NCI-H1417 treated with DMSO at 0.1 percent for 48 hours (cell line): ENCODE measurements at places on chromosomes 3 and 15.

DNA sequence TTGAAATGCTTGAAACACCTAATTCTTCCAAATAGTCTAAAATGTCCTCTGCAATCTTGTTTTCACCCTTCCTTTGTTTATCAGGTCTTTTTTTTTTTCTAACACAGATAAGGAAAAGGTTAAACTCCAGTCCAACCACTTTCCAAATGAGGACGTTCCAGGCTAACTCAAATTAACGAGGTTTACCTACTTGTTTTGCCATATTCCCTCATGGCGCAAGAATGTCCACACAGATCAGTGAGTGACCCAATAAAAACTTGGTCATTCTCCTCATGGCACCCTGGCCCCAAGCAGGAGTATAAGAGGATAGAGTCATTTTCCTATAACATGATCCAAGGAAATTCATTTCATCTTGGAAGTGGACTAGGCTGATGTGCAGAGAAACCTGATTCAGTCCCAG, 6.6 kb upstream of the LIPC start:
- no peak for DNase-seq

- DNase-seq, result no peak
Measured at GRCh38 chr3:8756671-8757070, 12.7 kb downstream of the OXTR start.

DNA sequence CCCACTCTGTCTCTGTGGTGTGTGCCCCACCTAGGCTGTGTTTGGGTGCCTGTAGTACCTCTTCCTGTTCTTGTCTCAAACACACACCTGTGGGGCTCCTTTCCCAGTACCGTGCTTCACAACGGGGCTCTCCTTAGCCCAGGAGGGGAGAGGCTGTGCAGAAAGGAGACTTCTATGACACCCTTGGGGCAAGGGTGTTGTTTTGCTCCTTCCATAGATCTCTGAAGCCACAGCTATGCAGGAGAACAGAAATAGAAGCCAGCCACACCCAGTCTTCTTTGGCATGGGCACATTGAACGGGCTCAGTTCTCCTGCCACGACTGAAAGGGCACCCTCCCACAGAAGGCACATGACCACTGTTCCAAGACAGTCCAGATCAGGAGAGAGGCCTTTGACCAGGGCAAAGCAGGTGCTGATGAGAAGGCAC, 74.3 kb downstream of the LIPC start:
- DNase-seq, result no peak

DNA sequence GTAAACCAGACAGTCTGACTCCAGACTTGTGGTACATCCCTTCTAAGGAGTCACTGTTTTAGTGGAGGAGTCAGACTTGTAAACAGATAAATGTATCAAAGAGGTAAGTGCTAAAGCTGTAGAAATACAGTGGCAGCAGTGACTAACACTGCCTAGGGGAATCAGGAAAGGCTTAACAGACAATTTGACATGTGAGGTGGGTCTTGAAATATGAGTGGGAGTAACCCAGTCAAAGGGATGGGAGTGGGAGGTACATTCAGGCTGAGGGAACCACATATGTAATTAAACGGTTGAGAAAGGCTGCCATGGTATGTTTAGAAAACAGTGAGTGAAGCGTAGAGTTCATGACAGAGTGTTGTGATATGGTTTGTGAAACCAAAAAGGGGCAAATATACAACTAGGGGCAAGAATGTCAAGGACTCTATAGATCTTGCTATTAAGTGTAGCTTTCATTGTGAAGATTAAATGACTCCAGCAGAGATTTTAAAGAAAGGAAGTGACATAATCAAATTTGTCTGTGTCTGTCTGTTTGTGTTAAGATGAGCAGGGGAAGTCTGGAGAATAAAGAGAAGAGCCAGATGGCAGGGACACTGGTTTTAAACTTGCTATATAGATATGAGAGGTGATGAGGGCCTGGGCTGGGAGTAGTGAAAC, 11.2 kb upstream of the ALCAM start:
- no peak for DNase-seq

- DNase-seq, result no peak
Measured at GRCh38 chr3:135172191-135172869, 377.3 kb downstream of the EPHB1 start.

DNA sequence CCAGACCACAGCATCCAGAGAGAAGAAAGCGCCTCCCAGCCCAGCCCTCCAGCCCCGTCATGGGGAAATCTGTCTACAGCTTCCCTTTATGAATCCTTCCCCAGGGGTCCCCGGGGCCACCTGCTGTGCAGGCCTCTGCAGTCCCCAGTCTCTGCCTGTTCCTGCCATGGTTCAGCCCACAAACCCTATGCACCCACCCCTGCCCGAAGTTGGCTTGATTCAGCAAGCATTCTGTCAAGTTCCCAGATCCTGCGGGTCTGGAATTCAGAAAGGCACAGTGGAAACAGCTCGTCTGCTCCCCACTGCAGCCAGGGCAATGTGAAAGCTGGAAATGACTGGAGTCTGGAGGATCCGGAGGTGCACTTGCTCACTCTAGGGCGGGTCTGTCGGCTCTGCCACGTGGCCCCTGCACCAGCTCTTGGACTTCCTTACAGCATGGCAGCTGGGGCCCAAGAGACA, 2.9 kb upstream of the OCA2 start:
- no peak for DNase-seq

GRCh38 chr3:59131016-59131766, 81.4 kb upstream of the CFAP20DC start:
- DNase-seq, result no peak

GRCh38 chr3:192889679-192890078, 28.0 kb downstream of the MB21D2 start:
- no peak for DNase-seq

- DNase-seq, result no peak
Measured at GRCh38 chr15:100934166-100934565, 15.0 kb downstream of the LRRK1 start.

GRCh38 chr3:175421902-175422301, 562.8 kb downstream of the NAALADL2 start:
- no peak for DNase-seq

DNA sequence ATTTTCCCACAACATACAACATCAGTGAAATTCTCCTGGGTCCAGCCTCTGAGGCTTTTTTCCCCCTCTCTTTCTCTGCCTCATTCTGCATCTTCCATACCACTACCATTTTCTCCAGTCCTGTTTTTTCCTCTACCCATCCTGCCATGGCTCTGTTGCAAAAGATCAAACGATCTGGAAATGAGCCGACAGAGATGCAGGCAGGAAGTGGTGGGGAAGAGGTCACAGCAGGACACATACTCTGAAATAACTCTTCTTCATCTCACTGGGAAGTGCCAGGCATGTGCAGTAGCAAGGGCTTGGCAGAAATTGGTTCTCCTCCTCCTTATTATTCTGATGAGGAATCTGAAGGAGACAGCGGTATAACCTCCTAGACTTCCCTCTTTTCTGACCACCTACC, 114.3 kb downstream of the CORO2B start:
- no peak for DNase-seq

- no peak for DNase-seq
Measured at GRCh38 chr3:114994554-114995341, 152.3 kb downstream of the ZBTB20 start.

- DNase-seq, result no peak
Measured at GRCh38 chr15:92693691-92694331, 38.2 kb upstream of the FAM174B start.

DNA sequence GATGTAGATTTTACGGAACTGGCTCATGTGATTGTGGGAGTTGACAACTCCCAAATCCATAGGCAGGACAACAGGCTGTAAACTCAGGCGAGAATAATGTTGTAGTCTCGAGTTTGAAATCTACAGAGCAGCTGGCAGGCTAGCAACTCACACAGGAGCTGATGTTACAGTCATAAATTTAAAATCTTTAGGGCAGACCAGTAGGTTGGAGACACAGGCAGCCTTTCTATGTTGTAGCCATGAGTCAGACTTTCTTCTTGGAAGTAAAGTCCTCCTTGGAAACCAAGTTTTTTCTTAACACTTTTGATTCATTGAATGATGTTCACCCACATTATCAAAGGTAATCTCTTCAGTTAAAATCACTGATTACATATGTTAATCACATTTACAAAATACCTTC, 89.1 kb upstream of the ALCAM start:
- no peak for DNase-seq

GRCh38 chr15:26433818-26434217, 339.0 kb downstream of the GABRB3 start:
- DNase-seq, result no peak

DNA sequence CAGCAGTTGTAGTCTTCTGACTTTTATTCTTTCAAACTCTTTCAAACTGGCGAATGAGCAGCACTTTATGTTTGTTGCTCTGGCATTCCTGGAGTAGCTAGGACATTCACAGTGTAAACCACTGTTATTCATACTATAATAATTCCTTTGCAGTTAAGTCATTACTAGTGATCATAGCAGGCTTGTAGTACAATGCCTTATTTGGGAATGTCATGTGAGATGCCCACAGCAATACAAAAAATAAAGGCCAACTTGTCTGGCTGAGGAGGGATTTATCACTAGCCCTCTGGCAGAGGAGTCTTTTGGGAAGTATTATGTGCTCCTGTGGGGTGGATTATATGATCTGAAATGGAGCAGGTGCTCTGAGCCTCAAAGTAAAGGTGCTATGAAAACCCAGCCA, 197.2 kb downstream of the VGLL3 start:
- DNase-seq, result no peak

- DNase-seq, result no peak
Measured at GRCh38 chr3:40969756-40970466, 229.4 kb upstream of the CTNNB1 start.

DNA sequence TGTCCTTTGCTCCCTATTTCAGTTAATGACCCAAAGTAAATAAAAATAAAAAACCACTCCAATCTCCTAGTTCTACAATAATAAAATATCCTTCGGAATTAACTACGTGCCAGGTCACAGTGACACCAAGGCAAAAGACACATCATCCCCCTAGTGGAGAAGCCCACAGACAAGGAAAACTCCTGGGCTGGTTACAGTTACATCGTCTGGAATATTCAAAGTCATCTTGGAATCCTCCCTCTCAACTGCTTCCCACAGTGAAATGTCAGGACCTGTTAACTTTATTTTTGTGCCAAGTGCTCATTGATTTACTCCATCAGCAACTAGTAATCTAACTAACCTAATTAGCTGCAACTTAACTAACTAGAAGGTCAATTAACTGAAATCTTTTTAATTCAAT, 349.3 kb downstream of the MAGI1 start:
- no peak for DNase-seq

DNA sequence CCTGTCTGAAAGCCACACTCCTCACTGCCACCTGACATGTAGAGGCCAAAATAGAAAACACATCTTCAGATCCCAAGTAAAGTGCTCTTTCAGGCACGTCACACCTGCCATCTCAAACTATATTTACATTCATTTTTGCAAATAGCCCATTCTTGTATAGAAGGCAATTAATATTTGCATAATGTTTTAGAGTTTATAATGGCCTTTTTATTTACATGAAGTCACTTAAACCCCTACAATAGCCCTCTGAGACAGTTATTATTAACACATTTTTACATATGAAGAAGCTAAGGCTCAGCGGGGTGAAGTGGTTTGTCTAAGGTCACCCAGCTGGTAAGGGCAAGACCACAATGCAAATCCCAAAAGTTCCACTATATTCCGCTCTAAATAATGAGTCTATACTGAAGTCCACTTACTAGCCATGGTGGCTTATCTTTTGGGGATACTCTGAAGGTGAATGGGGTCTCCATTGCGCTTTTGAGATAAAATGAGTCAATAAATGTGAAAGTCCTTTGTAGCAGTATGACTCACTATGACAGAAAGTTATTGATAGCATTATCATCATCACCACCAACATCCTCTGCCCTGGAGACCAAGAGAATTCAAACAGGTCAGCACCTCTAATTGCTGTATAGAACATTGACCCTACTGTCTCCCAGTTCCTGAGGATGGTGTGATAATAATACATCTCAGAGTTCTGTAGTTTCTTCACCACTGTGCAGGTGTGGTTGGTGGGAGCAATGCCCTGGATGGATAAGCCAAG, 155.9 kb upstream of the BCL6 start:
- DNase-seq, result peak; percentile 48

DNA sequence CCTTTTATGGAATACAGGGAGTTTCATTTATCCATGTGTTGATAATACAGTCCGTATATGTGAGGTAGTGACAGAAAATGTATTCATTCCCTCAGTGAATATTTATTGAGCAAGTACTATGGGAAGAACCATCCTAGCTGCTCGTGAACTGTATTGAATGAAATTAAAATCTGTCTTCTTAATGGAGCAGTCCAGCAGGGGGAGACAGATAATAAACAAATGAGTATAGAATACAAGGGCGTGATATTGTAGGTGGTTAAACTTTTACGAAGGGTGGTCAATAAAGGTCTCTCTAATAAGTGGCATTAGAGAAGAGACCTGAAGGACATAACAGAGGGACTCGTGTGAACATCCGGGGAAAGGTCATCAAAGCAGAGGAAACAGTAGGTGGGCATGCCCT, 62.7 kb upstream of the OSTN start:
- no peak for DNase-seq

- DNase-seq, result no peak
Measured at GRCh38 chr3:183315739-183316138, 62.7 kb downstream of the B3GNT5 start.

- DNase-seq, result no peak
Measured at GRCh38 chr3:20066850-20067617, 26.8 kb downstream of the KAT2B start.

GRCh38 chr3:37216597-37217097, 42.3 kb upstream of the LRRFIP2 start:
- DNase-seq, result no peak

GRCh38 chr15:42863572-42864239, 56.9 kb downstream of the TTBK2 start:
- DNase-seq, result no peak

- no peak for DNase-seq
Measured at GRCh38 chr3:119873646-119874045, 91.7 kb downstream of the NR1I2 start.

DNA sequence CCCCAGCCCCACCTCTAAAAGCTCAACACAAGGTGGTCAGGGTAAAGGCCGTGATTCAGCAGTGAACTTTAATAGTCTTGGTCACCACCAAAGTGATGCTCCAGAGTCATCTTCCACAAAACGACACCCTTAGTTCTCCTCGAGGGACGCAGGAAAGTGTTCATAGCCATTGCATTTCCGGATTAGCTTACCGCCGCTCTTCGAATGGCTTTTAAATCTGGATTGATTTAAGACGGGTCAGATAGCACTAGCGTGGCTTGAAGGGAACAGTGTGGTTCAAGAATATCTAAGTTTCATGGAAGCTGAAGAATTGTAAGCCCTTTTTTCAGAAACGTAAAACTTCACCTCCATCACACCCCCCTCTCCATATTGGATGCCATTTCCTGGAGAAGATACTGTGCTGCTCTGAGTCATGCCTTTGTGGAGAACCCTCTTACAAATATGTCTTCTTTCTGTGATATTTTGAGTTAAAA, 829 bp downstream of the RNF7 start:
- DNase-seq, result no peak

- no peak for DNase-seq
Measured at GRCh38 chr3:59845386-59845785, 795.6 kb upstream of the CFAP20DC start.

- DNase-seq, result no peak
Measured at GRCh38 chr3:64267721-64268604, 42.7 kb upstream of the PRICKLE2 start.

GRCh38 chr15:62390791-62391640, 225.9 kb upstream of the C2CD4B start:
- DNase-seq, result no peak
